ENCODE measurements at places on chromosomes 11 and 22.
A peak's percentile ranks its signal among the peaks of the same experiment; 100 is the strongest.

DNA sequence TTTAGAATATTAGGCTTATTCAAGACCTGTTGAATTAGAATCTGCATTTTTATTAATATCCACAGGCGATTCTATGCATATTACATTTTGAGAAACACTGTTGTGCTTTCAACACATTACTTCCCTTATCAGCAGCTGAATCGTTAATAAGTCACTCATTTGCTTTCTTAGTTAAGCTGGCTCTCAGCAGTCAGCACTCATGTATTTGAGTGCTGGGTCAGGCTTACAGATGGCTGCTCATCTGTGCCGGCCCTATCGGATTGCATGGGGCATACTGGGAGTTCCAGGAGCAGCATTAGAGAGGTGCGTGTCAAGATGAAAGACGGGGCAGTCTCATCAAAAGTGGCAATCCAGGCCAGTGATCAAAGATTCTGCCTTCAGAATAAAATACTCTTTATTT, 10.8 kb upstream of the OR51L1 start:
- no peak for DNase-seq

DNA sequence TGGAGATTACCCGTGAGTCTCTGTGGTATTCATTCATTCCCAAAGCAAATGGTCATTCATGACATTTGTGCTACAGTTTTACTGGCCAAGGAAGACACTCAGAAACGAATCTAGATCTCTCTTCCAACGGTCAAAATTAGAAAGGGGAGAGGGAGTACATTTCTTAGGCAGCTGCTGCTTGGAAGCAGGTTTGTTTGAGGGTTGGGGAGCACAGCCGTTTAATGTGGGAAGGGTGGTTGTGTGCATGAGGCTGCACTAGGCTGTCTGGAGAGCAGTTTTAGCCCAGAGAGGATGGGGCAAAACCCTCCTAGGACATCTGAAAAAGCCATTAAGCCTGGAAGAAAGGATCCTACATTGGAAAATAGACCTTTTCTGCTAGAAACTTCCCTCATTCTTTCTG, 29.7 kb upstream of the TIMP3 start:
- DNase-seq: no peak

DNA sequence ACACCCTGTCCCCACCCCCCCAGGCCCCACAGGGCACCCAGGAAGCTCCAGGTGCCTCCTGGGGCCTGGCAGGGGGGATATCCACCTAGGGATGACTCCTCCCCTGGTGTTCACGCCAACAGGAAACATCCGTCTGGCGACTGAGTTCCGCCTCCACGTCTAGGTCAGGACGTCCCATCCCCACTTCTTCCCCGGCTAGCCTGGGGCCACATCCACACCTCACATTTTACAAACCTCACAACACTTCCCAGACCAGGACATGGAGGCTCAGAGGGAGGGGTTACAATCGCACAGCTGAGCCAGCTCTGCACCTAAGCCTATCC, 21.0 kb downstream of the MAFF start:
- no peak for DNase-seq

- DNase-seq: no peak
Observed at GRCh38 chr22:24190596-24191208, 9.4 kb downstream of the SUSD2 start.

DNA sequence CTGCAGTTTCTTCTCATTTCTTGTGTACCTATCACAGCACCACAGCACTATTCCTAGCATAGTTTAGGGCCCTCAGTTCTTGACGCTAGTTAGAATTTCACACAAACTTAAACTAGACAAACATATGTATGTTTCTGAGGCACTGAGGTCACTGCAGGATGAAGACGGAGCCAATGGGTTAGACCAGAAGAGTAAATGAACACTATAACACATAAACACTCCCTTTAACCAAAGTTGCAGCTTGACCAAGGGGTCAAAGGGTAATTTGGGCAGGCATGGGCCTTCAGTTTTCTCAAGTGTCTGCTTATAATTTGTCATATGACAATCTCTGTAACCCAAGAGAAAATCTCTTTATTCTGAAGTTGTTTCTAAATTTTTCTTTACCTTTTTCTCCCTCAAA, 12.9 kb upstream of the HBE1 start:
- DNase-seq: no peak

DNA sequence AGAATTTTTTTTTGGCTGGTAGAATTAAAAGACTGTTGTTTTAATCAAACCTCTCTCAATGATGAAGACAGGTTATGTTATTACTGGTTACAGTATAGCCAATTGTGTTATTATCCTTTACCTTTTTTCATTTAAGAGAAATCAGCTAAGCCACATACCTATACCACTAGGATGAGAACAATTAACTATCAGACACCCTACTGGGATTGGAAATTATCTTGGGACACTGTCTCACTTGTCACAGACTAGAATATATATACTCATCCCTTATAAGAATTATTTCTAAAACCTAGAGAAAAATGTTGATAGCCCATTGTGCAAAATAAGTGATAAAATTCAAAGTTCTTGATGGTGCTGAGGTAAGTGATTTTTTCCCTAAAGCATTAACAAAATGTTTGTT, at the start of gene OR5AS1:
OR5AS1 (plus strand) TSS at position 301 of the 400 bp plus-strand sequence. CDS start 2,765 bp downstream, outside the sequence.
- no peak for DNase-seq

GRCh38 chr11:3137486-3138177, 27.5 kb downstream of the OSBPL5 start:
- no peak for DNase-seq

DNA sequence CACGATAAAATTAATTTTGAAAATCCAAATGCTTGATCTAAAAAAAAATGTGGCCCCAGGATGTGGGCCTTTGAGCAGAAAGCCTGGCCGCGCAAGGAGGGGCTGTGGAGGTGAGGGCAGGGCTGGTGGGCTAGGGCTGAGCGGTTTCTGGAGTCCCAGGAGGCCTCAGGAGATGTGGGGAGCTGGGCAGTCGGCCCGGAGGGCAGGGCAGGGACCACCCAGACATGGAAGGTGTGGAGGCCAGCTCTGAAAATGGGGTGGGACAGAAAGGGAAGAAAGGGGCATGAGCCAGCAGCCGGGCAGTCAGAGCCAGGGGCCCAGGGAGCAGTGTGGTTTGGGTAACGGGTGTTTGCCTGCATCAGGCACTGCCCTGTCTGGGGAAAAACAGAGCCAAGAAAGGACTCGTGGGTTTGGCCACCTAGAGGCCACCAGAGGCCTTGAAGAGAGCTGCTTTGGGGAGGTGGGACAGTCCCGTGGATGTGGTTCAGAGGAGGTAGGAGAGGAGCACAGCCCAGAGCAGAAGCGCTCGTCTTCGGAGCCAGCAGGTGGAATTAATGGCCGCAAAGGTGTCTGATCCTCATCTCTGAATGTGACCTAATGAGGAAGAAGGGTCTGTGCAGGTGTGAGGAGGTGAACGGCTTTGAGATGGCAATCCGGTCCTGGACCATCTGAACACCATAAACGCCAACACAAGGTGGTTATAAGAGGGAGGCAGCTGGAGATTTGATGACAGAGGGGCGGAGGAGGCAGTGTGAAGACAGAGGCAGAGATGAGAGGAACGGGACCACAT, 50.2 kb downstream of the IGF2 start:
- DNase-seq: no peak

DNA sequence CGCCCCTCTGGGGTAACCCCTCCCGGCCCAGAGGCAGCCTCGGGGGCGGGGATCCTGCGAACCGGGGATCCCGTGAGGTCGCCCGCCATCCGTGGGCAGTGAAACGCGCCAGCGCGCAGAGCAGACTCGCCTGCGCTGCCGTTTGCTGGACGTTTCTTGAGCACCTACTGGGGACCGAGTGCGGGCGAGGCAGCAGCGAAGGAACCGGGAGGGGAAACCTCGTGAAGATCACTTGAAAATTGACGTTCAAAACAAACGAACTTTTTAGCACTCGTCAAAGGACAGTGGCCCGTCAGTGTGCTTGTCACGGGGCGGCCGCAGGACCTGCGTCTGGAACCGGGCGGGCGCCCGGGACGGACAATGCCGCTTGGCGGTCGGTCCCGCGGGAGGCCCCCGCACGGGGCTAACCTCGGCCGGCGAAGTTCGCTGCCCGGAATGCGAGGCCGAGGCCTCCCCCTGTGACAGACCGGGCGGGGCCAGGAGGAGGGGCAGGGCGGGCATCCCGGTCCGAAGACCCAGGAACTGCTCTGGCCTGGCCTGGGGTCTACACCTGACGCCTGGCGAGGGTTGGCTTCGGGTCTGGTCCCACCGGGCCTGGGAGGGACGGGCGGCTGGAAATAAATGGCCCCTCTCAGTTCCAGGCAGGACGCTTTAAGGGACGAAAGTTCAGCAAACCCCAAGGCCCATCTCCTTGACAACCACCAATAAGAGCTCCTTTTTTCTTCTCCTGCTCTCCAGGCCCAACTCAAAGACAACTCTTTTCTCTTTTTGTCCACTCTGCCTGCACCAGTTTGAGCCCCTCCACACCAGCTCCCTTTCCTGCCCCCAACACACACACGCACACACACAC, 723 bp upstream of the SCUBE1 start:
- DNase-seq: peak; percentile 9

DNA sequence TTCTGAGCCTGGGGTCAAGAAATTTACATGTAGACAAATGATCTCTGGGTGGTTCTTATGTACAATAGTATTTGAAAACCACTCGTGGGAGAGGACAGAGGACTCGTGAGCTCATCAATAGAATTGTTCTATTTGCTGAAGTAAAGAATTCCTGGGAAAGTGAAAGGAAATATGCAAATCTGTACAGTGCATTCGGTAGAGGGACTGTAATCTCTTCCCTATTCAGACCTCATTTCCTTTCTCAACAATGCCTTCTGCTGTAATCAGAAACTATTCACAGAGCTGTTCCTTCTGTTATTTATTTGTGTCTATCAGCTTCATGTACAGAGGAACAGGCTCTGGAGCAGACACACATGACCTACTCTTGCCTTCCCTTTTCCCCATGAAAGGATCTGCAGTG, 709.4 kb upstream of the KIRREL3 start:
- DNase-seq: no peak

Measured in CD14-positive monocyte (primary cell).